ENCODE measurements at places on chromosomes 2 and 18.

DNA sequence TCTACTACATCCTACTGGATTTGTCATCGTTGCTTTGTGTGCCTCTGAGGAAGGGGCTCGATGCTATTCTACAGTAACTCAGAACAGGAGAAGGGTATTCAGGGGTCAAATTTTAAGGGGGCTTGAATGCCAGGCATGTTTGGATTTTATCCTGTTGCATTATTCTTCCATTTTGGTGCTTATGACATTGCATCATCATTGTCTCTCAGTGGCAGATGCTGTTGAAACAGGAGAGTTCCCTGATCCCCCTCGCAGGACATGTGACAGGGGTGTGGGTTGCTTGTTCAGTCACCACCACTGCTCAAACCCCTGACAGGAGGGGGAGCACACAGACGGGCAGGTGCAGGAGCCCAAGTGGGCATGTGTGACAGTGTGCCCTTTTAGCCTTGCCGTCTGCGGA, 156.7 kb downstream of the SLC4A3 start:
- DNase-seq = no peak

DNA sequence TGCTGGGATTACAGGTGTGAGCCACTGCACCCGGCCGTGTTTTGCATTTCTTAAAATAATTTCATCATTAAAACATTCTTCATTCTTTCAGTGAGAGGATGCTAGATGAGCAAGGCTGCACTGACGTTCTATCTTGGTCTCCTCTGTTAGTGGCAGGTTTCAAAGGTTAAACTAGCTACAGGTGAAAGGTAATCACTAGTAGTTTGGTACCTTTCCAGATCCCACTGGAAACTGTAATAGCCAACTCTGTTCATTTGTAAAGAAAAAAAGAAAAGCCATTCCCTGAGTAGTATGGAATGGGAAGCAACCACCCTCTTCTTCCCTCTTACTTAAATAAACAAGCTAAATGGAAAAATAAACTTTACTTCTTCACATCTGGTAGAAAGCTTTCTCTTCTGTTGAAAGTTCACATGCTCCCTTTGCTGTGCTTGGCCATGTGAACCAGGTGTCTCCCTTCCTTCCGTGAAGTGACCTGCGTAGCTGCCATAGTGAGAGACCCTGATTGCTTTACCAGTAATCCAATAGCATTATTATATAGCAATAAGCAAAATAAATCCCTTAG, 94.0 kb downstream of the GREB1L start:
- no peak for DNase-seq

DNA sequence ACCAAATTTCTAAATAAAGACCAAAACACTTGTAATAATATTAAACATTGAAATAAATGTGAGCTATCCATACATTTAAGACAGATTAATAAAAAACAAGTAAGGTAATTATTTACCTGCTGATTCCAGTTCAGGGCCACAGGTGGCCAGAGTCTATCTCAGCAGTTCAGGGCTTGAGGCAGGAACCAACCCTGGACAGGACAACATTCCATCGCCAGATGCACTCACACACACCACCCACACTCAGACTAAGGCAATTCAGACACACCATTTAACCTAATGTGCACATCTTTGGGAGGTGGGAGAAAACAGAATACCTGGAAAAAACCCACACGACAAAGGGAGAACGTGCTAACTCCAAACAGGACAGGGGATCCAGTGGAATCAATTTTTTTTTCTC, 14.1 kb upstream of the WDSUB1 start:
- DNase-seq = no peak

- no peak for DNase-seq
Observed at GRCh38 chr2:41930807-41931566, 116.8 kb upstream of the PKDCC start.

DNA sequence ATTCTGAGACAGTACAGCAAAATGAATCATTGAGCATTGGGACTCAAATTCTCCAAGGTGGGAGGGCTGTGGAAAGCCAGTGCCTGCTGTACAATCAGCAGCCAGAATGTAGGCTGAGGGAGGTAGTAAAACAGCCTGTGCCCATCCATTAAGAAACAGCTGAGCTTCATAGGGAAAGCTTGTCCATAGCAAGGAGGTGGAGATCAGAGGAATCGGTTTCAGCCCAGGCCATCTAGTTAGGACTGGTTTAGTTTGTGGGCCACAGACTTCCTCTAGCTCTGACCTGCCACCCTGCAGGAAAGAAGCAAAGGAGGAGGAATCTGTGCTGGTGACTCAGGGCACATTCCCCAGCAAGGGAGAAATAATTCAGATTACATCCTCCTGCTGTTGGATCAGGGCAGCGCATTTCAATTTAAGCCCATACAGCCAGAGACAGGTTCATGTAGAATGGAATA, 333.4 kb downstream of the SETBP1 start:
- DNase-seq = no peak

GRCh38 chr18:76981396-76981968, 151.1 kb downstream of the MBP start:
- DNase-seq = no peak

GRCh38 chr2:63052411-63053080, 1.9 kb downstream of the OTX1 start:
- no peak for DNase-seq

GRCh38 chr2:50606860-50607259, 425.1 kb downstream of the NRXN1 start:
- no peak for DNase-seq

DNA sequence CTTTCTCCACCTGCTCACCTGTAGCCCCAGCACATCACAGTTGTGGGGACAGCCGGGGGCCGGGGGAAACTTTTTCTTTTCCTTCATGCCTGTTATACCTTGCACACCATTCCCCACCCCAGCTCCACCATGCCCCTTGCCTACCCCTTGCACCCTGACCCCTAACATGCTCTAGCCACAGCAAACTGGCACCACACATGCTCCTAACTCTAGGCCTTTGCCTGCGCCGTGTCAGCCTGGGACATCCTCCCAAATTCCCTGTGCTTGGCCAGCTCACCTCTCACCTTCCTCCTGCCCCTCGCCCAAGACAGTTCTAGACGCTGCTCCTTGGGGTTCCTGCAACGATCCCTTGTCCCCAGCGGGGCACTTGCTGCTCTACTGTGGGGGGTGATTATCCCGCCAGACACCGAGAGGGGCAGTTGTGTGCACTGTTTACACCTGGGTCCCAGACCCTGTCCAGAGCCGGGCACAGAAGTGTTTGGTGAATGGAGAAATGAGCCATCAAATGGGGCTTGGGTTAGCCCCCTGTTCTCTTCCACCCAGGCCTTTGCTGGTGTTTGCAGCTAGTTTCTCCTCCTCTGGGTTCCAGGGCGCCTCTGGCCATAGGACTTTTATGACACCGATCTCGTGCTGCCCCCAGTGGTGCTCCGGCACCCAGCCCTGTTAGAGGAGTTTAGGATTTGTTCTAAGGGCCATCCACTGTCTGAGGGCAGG, 129.8 kb downstream of the CTIF start:
- no peak for DNase-seq
